ENCODE measurements at places on chromosomes 12 and 14.

DNA sequence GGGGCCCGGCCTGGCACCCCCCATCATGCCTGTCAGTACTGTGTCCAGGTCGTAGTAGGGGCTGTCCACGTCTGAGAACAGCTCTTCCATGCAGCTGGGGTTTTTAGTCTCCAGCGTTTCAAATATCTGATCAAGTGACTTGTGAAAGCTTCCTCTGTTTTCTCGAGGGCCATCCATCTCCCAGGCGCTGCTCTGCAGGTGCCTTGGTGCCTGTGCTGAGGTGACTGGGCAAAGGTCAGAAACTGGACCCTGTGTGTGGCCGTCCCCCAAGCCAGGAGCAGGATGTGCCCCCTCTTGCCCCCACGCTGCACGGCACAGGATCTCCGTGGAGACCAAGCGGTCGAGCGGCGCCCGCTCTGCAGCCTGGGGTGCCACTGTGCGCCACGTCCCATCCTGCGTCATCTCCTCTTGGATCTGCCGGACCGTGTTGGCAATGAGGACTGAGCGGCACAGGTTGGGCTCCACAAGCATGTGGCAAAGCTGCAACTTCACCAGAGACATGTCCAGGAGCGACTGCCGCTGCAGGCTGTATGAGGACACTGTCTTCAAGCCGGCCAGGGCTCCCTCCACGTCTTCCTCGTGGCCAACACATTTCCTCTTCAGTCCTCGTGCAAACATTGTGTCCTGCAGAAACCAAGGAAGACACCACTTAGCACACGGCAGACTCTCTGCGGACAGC is 9.4 kb downstream of the CDCA4 start:
- DNase-seq, result no peak

GRCh38 chr12:114439817-114440216 is 33.9 kb upstream of the TBX5 start:
- no peak for DNase-seq

DNA sequence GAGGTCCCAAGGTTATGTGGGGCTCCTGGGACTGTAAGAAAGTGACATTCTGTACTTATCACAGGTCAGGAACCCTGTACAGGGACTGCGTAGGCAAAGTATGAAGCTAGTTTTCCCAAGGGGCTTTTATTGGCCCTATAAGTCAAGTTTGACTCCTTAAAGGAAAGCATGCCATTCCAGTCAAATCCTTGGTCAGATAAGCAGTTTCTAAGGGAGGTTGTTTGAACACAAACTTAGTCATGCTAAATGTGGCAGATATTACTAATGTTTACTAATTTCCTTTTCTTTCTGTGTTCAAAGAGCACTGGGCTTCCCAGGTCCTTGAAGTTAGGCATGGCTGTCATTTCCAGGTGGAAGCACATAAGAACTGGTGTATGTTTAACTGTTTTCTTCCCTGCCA is 472.4 kb downstream of the ATP23 start:
- DNase-seq, result no peak

DNA sequence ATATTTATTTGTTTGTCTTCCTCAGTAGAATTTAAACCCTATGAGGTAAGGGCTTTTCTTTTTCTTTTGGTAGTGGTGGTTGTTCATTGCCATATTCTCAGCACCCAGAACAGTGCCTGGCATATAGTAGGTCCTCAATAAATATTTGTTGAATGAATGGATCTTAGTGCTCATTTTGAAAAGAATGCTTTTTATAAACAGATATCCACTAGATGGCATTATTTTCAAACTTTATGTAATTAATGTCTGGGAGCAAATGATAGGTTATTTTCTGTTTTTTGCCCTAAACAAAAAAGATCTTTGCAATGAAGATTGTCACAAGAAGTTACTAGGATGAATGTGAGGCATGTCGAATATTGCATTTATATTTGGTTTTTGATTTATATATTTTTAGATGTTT is 64.1 kb downstream of the RAD51B start:
- DNase-seq, result no peak

DNA sequence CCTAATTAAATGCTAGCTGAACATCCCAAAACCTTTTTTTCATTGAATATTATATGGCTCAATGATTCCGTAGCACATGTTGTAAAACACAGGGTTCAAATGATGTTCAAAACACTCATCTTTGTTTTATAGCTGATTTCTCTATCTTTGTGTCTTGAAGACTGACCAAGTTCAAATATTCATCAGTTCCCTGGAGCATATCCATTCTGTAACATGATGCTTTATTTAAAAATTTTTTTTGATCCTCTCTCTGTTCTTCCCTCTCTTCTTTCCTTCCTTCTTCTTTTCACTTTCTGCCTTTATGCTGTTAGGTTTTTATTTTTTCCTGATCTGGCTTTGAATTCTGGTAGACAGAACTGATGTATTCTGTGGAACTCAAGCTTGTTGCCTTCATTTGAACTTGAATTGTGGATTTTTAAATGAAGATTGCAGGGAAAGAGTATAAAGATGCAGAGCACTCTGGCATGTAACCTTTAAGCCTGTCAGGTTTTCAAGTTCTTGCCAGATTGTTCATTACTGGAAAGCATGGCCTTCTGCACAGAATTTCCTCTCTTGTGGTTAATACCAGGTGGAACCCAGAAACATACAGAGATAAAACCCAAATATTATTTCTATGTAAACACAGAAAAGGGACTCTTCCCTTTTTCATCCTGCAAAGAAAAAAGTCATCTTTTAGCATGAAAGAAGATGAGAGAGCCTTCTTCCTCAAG is 39.5 kb downstream of the PROX2 start:
- DNase-seq, result no peak

DNA sequence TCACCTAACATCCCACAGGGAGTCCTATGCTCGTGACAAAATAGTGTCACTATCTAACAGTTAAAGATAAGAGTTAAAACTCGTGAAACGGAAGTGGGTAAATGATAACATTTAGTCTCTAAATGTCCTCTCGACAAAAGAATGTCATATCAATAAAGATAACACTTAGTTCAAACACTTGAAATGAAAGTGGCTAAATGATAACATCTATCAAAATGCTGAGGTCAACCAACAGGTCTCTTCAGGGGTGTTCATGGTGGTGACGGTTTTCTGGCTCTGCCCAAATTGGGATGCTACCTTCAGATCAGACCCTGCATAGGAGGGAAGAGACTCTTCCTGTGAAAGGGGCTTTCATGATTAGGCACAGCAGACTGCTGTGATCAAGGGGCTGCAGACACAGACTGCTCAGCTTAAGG is 22.1 kb downstream of the IL26 start:
- no peak for DNase-seq

- DNase-seq, result peak; percentile 73
Measured at GRCh38 chr14:65949711-65950516, 536.3 kb upstream of the CCDC196 start.

- no peak for DNase-seq
Measured at GRCh38 chr12:27573972-27574371, 50.0 kb downstream of the PPFIBP1 start.

GRCh38 chr14:44352201-44352600 is 154.9 kb downstream of the FSCB start:
- DNase-seq, result no peak
